ENCODE measurements at places on chromosomes 4 and X.

DNA sequence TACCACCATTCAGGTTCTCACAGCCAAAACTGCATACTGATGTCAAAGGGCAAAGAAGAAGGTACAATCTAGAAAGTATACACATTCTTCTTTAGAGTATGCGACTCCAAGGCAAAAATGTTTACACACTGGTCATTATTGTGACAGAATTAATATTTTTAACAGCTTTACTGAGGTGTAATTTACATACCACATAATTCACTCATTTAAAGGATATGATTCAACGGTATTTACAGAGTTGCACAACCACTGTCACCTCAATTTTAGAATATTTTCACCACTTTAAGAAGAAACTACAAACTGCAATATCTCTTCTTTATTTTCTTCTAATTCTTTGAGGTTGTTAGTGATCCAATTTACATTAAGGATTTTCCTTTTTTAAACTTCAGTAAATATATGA, 325.4 kb upstream of the SMIM31 start:
- DNase-seq = no peak

- no peak for DNase-seq
Observed at GRCh38 chr4:90603540-90603939, 476.3 kb downstream of the CCSER1 start.

GRCh38 chr4:108651014-108651791, 804 bp downstream of the OSTC start:
- no peak for DNase-seq

DNA sequence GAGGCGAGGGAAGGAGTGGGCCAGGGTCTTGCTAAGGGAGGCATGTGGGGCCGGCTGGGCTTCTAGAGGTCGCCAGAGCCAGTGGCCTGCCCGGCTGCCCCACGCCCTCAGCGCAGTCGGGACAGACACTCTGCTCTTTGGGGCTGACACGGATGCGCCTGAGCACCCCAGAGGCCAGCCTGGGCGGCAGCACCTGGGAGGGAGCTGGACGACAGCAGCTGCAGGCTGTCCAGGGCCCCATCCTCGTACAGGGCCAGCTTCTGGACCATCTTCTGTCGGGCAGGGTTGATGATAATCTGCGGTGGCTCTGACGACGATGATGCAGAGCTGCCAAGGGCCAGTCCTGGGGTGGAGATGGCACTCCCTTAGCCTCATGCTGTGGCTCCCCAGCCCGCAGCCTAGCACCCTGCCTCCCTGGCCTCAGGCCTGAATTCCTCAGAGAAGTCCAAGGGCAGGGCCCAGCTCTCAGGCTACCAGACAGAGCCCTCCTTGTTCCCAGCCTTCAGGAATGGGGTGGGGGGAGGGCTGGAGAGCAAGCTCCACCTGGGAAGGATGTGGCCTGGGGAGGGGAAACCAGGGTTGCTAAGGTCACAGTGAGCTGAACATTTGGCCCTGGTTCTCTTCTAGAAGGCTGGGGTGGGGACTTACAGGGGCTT, 7.2 kb downstream of the IRAK1 start:
- DNase-seq = no peak

DNA sequence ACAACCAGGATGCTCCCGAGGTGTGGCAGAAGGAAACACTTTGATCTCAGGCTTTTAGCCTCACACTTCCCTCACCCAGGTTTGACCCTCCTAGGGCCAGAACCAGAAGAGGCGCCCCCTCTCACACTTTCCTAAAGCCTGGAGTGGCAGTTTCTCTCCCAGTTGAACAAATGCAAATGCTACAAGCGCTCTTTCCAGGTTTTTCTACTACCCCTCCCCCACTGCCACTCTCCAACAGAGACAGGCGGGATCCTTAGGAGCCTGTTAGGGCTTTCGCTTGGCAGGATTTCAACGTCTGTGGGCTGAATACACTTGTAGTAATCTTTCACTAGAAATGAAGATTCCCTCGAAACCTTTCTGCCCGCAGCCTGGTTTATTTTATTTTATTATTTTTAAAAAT, 2.4 kb downstream of the TSC22D3 start:
- no peak for DNase-seq

DNA sequence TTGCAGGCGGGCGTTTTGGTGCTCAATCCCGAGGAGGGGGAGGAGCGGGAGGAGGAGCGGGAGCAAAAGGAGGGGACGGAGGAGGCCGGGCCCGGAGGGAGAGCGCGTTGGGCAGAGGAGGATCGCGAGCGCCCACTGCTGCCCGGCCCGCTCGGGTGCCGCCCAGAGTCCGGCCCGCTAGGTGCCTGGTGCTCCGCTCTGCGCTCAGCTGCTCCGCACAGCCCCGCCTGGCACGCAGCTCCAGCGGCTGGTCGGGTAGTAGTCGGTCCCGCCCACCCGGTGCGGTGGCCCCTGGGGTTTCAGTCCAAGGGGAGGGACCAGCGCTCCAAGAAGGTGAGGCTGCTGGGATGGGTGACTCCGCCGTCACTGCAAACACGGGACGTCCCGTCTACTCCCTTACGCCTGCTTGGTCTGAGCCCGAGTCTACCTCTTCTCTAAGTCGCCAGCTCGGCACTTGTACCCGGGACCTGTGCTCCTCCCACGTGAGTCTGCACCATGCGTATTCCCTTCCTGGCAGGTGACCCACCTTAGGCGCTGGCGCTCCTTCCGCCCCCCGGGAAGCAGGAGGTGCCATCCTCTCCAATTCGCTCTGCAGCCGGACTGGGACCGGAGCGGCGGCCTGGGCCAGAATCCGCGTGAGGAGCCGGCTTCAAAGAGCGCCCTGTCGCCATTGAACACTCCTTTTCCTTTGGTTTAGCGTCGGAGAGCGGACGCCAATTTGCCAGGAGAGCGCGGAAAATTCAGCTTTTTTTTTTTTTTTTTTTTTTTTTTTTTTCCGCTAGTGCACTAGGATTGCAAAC, 405 bp upstream of the HS3ST1 start:
- DNase-seq = no peak
